Stimulated activated CD4-positive, alpha-beta T cell treated with anti-CD3 and anti-CD28 coated beads, Interleukin-2, amount 100 ng/mL, for 24 hours (primary cell): ENCODE measurements at places on chromosomes 5 and 9.

GRCh38 chr9:27329291-27329690 lies 32.3 kb upstream of the EQTN start:
- no peak for DNase-seq

GRCh38 chr5:91381774-91382359 lies 1.2 kb downstream of the ARRDC3 start:
- peak; percentile 65 for DNase-seq

- DNase-seq = no peak
Observed at GRCh38 chr5:96054311-96055030, 92.8 kb upstream of the ELL2 start.

DNA sequence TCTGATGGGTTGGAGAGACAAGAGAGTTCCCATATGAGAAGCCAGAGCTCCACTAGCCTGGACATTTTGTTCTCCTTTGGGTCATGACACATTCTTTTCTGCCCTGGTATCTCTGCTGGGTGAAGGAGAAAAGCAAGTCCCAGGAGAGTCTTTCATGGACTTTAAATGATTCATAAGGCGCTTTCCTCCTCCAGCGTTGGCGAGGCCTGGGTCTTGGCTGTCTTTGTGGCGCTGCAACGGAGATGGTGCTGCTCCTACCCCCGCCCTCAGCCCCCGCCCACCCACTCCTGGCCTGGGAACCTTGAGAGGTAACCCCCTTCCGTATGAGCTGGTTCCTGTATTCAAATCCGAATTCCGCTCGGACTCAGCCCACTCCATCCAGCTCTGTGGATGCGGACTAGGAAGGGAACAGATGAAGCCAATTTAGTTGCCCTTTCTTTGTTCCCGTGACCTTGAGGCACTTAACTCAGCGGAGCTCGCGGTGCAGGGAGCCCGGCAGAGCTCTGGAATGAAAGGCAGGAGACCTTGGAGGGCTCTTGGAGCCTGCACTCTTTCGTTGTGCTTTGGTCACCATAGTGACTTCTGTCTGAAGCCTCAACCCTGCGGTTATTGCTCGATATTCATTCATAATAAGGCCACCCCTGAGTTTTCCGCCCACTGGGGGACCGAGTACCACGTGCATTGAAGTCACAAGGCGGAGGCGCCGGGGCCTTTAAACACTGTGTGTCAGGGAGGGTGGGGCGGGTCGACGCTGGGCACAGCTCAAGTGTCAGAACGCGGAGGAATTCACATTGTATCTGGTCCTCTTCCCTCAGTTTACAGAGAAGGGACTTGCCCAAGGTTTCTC lies 14.0 kb upstream of the PWWP2A start:
- no peak for DNase-seq

GRCh38 chr9:128125580-128126354 lies 1.8 kb downstream of the PTGES2 start:
- DNase-seq = no peak

DNA sequence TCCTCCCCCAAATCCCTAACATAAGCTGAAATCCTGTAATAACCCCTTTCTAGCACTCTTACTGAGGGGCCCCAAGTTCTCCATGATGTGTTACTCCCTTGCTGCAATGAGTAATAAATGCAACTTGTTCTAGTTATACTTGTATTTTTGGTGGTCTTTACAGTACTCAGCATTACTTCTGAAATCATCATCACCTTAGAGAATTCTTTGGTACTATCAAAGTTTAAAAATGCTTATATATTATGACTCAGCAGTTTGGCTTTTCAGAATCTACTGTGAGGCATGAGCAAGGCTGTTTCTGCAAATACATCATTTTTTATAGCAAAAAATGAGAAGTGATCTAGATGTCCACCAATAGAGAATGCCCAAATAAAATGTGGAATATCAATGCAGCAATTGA lies 20.7 kb upstream of the ROPN1L start:
- no peak for DNase-seq

DNA sequence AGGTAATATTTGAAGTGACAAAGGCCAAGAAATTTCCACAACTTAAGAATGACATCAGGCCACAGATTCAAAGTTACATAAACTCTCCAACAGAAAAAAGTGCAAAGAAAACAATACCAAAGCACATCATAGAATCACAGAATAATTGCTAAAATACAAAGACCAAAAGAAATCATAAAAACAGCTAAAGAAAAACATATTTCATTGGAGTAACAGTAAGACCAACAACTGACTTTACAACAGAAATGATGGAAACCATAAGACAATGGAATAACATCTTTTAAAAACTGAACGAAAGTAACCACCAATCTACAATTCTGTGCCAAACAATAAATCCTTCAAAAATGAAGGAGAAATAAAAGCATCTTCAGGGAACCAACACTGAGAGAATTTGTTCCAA lies 38.3 kb downstream of the ZDHHC21 start:
- no peak for DNase-seq

GRCh38 chr9:14260101-14260500 lies 53.8 kb downstream of the NFIB start:
- DNase-seq = no peak

GRCh38 chr5:446066-446882 lies 3.3 kb downstream of the EXOC3 start:
- DNase-seq = no peak

GRCh38 chr9:136197930-136198604 lies 6.9 kb downstream of the LHX3 start:
- DNase-seq = no peak

- no peak for DNase-seq
Observed at GRCh38 chr5:52709167-52709925, 78.4 kb upstream of the ITGA1 start.

DNA sequence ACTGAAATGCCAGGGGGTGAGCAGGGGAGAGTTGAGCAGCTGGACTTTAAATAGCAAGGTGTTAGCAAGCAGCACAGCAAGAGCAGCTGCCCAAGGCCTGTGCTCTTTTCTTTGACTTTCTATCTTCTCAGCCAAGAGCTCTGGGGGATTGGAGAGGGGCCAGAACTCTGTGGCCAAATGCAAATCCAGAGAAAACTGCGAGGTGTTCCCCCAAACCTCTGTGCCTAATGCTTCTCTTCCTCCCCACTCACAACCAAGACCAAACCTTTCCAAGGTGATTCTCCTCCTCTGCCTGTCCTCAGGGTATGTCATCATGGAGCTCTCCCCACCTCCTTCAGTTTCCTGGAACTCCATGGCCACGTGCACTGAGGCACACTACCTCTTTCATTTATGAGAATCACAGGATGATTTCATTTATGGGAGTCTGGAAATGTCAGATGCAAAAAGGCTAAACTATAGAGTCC lies 118.7 kb upstream of the WWC1 start:
- no peak for DNase-seq

- peak; percentile 23 for DNase-seq
Observed at GRCh38 chr5:140043508-140043872, 391 bp upstream of the NRG2 start.
